ENCODE measurements at places on chromosomes 1 and 21.

- no peak for DNase-seq
Measured at GRCh38 chr1:90573736-90574135, 143.4 kb downstream of the BARHL2 start.

GRCh38 chr1:172499636-172500141 lies 33.3 kb upstream of the SUCO start:
- DNase-seq = peak; percentile 5

DNA sequence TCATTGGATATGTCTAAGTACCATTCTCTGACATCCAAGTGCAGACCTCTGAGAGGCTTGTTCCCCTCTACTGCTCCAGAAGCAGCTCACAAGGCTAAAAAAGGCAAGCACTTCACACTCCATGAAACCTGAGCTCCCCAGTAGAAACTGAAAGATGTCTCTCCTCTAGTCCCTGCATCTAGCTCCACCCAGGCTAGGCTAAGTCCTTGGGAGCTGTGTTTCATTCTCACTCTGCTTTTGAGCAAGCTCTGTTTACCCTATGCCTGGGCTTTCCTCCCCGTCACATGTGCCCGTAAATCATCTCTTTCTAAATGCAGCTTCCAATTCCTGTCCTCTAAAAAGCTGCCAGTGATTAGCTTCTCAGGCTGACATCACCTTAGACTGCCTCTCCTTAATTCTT lies 39.0 kb downstream of the LRRC71 start:
- peak; percentile 93 for DNase-seq

- no peak for DNase-seq
Measured at GRCh38 chr21:14617040-14617393, 70.9 kb upstream of the SAMSN1 start.

GRCh38 chr1:16156848-16157495 lies 1.1 kb upstream of the EPHA2 start:
- DNase-seq = no peak

Measured in DMS79 treated with DMSO at 0.1 percent for 48 hours (cell line).